ENCODE measurements at places on chromosomes 16 and 17.

- DNase-seq, result no peak
Observed at GRCh38 chr17:48769009-48769675, 40.6 kb upstream of the HOXB13 start.

DNA sequence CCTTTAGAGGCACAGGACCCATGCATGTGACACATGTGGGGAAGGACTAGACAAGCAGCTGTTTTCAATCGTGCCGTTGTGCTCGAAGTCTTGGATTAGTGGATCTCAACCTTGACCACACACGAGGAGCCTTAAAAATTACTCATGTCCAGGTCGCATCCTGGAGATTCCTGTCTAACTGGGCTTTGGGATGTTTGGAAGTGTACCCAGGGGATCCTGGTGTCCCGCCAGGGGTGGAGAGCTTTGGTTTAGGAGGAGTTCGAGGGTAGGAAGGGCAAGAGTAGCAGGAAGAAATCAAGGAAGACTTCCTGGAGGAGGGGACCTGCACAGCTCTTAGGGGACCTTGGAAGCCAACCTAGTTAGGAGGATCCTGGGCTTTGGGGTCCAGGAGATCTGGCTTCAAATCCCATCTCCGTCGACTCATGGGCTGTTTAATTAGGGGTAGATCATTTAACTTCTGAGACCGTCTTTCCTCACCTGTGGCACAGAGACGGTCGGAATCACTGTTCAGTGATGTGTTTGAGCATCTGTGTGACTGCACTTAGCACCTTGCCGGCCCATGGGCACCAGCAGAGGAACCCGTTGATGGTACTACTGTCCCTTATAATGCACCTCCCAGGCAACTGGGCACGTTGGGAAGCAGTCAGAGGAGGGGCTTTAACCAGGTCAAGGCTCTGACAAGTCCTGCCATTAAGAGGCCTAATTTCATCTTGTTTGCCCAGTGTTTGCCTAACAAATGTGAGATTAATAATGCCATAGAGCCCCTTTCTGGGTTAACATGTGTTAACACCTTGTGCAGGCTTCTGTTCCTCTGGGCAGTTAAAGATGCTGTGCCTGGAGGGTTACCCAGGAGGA, 102.0 kb upstream of the PLCG2 start:
- DNase-seq, result no peak

GRCh38 chr16:23874613-23875294, 39.0 kb downstream of the PRKCB start:
- no peak for DNase-seq

DNA sequence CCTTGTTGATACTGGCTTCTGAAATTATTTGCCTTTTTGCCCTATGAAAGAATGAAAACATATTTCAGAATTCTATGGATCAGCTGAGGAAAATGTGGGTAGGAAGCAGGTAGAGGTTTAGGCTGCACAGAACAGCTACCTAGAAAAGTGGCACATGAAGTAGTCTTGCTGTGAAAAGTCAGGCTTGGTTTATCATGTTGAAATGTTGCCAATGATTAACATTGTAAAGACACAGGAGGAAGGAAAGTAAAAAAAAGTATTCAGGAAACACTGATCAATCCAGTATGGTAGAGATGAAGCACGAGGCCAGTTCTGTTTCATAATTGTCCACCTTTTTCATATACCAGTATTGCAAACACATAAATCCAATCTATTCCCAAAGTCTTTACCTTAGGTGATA, 29.9 kb downstream of the ABCA6 start:
- no peak for DNase-seq

DNA sequence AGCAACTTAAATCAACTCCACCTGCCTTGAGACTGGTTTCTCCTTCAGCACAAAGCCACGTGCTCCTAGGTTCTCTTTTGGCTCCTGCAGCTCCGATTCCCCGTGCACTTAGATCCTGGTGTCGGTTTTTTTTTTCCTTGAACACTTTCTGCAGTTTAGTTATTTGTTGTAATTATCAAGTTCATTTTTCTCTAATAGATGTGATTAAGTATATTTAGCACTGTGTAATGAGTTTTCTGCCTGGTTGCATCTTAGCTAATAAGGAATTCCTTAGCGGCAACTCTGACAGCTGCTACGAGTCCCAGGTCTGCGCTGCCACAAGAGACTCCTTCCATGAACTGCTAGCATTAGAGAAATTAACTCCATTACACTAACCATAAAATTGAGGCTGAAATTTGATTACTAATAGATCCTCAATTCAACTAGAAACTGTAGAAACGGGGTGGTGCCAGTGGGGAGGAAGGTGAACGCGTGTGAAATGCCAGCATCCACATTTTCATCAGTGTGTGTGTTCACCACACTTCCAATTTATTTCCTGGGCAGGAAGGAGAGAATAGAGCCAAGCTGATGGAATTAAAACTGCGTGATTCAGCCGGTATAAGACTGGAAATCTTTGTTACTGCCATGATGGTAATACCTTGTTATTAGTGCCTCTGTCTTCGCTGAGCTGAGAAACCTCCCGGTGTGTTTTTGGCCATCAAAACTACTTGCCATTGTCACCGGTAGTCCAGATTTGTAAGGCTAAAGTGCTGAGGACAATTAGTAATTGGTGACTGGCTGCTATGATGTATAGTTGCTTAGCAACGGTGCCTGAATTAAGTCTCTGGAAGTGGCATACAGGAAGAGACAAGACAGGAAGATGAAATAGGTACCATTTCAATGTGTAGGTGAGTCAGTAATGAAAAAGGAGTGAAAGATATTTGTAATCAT, 232.4 kb downstream of the IRX3 start:
- no peak for DNase-seq

Data from AG04450 (cell line).